ENCODE measurements at places on chromosomes 6 and 20.

DNA sequence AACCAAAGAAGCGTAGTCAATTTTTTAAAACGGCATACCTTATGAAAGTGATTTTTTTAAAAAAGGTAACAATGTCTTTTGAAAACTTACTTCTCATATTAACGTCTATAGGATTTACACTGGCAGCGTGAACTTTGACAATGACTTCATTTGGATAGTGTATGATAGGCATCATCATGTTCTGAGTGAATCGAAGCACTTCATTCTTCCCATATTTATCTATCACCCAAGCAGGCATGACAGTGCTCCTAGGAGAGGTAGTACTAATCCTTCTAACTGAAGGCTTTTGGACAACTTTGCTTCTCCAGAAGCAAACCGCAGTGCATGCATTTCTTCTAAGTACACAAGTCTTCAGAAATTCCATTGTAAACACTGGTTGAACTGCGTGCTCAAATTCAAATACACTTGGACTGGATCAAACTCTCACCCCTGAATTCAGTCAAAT lies 618 bp downstream of the RTN4IP1 start:
- DNase-seq: no peak

DNA sequence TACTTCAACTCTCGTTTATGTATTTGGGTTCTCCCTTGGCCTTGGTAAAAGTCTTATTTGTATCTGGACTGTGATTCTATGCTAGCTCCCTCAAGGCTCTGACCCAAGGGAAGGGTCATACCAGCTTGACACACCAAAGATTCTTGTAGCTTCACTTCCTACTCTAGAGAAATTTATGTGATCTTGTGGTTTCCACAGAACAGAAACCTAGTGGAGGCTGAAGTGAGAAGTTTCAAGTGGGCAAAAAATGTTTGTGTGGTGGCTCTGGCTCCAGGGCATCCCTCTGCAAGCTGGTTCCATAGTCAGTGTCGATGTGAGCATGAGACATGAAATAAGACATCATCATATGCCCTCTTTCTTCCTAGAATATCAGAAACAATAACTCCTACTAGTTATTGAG lies 48.1 kb upstream of the TNFRSF21 start:
- DNase-seq: no peak

GRCh38 chr6:100968949-100969348 lies 87.8 kb upstream of the ASCC3 start:
- DNase-seq: no peak

DNA sequence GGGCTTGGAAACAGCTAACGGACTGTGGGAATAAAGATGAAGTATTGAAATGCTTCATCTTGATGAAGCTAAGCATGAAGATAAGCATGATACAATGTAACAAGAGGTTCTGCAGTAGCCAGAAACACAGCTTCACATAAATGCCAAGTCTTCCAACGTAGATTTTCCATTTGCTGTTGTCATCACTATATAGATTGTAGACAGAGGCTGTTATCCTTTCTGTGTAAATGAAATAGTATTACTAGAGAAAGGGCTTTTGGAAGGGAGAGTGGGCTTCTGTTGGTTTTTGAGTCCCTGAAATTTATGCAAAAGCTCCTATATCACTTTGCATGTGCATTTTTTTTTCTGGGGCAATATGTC lies 649.0 kb downstream of the RNF144B start:
- no peak for DNase-seq

Data from memory B cell (primary cell).